ENCODE measurements at places on chromosomes 5 and 9.

GRCh38 chr5:40687321-40687720 is 7.6 kb downstream of the PTGER4 start:
- no peak for DNase-seq

- no peak for DNase-seq
Observed at GRCh38 chr5:54249210-54250028, 61.0 kb downstream of the ARL15 start.

DNA sequence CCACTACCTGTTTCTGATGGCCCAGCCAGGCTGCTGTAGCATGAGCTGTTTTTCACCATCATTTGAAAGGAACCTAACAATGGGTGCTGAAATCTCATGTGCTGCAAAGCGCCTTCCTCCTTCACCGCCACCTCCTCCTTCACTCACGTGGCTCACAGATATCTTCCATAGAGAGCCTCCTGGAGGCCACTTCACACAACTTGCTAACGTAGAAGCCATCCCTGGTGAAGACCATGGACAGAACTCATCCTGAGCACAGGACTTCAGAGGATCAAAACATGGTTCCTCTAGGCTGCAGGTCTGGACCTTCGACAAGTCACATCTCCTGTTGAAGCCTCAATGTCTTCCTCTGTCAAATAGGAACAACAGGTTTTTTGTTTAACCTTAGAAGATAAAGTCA is 155.5 kb upstream of the RAD23B start:
- no peak for DNase-seq

DNA sequence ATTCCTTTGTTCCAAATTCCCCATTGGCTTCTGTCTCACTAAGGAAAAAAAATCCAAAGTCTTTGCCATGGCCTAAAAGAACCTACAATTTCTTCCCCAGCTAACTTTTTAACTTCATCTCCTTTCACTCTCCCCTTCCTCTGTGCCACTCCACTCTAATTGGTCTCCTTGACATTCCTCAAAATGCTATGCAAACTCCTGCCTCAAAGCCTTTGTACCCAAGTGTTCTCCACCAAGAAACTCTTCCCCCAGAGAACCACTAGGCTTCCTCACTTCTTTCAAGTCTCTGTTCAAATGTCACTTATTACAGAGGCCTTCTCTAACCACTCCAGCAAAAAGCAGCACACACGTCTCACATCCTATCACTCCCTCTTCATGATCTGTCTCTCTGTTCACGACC is 91.6 kb upstream of the NR4A3 start:
- DNase-seq = no peak

DNA sequence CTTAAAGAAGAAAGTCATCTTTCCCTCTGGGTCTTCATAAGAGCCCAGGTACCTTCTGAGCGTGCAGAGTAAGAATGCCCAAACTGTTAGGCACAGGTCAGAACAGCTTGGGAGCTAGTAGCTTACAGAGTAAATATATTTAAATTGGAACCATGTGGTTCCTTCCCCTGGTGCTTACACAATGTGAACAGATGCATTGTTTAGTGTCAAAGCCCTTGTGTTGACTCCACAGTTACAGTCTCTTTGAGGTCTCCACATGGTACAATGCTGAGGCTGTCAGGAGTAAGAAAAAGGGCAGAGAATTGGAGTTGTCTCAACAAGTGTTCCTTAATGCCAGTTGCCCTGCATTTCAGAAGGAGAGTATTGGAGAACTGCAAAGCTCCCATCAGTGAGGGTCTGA is 188.5 kb downstream of the PAPPA start:
- no peak for DNase-seq

DNA sequence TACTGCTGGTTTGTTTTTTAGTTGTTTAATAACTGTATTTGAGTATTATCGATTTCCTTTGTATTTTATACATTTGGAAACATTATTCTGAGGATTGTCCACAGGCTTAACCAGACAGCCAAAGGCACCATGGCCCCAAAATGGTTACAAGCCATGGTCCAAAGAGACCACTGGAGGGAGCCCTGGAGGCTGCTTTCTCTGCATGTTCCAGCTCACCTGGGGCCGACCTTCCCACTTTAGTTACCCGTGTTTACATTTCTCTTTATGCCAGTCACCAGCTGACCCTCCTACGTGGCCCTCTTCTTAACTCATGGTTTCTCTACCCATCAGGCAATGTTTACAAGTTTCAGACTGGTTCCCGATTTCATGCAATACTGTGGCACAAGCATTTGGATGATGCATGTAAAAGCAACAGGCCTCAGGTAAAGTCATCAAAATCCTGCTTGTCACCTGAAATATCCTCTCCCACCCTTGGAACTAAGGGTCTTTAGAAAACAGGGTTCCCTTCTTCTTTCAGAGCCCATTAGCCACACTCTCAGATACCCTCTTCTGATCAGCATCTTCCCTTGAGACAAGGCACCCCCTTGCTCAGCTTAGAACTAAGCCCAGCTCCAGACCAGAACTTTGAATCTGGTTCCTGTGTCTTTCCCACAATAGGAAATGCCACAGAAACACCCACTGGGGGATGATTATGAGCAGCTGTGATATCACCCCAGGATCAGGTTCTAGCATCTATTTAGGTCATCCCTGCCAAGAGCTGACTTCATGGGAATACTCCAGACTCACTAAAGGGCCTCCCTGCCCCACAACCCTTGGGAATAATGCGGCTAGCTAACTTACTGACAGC is 49.9 kb upstream of the GARNL3 start:
- peak; percentile 80 for DNase-seq

GRCh38 chr5:10601246-10602030 is 37.6 kb downstream of the ANKRD33B start:
- peak; percentile 67 for DNase-seq

DNA sequence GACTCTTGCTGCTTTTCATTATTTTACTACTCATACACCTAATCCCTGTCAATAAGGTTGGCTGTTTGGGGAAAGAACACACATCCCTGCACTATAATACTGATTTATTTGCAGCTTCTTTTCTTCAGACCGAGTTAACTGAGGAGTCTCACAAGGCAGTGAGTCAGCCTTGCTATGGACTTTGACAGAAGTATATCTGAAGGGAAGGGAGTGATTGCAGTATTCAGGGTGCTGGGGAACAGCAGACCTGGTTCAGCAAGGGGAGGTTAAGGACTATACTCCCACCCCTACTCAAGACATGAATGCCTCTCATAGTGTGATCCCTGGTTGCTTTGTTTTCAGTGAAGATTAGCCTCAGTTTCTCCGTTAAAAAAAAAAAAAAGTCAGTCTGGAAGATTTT is 99.8 kb downstream of the TLE4 start:
- DNase-seq = peak; percentile 19

- no peak for DNase-seq
Observed at GRCh38 chr9:122226758-122227574, 1.8 kb downstream of the LHX6 start.

DNA sequence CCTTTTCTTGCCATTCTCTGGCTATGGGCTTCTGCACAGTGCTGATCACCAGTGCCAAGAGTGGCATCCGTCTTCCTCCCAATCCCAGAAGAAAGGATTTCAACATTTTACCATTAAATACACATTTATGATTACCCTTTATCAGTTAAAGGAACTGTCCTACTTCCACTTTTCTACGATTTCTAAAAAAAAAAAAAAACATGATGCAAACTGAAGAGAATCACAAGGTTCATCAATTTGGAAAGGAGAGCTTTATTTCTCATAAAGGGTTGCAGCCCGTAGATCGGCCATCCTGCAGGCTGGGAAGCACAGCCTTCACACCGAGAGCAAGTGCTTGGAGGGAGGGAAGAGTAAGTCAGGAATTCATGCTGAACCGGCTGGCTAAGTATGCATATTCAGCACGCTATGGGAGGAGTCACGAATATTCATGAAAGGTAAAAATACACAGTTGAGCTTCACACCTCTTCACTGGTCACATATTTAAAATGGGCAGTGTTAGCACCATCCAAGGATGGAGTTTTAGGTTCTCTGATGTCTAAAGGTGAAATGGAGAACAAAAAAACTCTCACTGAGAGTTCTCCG is 52.5 kb upstream of the SEMA4D start:
- no peak for DNase-seq

GRCh38 chr5:155313518-155313917 is 300.0 kb downstream of the KIF4B start:
- no peak for DNase-seq

- no peak for DNase-seq
Observed at GRCh38 chr5:72112389-72112788, 5.1 kb downstream of the MAP1B start.

Data from HAP-1 (cell line).